ENCODE measurements at places on chromosomes 13 and 19.

DNA sequence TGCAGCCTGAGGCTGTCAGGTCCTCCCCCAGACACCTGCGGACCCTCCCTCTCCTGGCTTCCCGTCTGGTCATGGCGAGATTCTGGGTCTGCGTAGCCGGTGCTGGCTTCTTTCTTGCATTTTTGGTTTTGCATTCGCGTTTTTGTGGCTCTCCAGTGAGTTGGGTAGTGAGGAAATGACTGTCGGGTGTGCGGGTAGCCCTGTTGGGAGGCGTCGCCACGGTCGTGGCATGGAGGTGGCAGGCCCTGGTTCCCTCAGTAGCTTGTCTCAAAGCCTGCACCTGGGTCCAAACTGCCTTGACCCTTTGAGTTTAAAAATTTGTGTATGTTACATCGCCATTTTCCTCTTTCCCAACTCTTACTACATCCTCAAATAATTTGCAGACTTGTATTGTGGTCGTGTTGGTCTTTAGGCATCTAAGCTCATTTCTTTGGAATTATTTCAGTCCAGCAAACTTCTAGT, 344 bp downstream of the NHLRC3 start:
- peak; percentile 28 for DNase-seq

DNA sequence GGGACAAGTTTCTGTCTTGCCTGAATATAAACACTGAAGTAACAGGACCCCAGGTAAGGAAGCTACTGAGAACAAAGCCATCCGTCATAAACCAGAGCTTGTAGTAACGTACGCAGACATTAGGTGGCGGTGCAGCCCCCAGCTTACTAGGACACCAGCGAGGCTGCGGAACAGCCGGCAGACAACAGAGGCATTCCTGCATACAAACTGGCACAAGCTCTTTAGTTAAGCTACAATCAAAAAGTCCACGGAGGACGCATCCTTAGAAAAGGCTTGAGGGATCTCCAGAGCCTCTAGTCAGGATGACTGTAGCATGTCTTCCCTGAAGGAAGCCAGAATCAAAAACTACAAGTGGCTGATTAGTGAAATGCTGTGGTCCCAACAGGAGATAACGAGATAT, 26.2 kb downstream of the ZNF160 start:
- DNase-seq, result peak; percentile 40

GRCh38 chr13:31043957-31044356, 111.5 kb downstream of the TEX26 start:
- peak; percentile 18 for DNase-seq

GRCh38 chr19:49892716-49893115, 4.0 kb downstream of the IL4I1 start:
- DNase-seq, result no peak

DNA sequence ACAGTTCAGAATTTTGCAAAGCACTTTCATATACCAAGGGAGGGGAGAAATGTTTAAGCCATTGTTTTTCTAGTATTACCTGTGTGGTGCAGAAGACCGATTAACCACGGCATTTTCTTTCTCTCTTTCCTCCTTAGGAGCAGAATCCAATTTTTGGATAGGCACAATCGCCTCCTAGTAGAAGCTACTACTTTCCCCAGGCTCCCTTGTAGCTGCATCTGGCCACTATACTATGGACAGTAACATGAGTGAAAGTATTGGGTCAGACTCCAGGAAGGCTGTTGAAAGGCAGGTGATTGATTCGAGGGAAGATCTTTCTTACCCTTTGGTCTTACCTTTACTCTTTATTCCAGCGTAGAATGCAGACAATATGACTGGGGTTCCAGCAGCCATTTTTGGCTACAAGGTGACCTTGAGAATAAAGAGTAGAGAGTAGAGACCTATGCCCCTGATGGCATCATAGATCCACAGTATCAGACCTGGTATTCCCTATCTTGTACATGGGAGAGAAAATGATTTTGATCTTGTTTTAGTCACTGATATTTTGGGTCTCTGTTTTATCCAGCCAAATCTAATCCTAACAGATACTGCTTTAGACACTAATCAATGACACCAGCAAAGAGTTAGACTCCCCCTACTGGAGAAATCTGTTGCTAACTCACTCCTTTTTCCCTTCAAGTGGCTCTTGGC, 77.0 kb downstream of the LRRC63 start:
- peak; percentile 67 for DNase-seq

GRCh38 chr13:74678308-74678965, 544.2 kb upstream of the KLF12 start:
- peak; percentile 39 for DNase-seq

DNA sequence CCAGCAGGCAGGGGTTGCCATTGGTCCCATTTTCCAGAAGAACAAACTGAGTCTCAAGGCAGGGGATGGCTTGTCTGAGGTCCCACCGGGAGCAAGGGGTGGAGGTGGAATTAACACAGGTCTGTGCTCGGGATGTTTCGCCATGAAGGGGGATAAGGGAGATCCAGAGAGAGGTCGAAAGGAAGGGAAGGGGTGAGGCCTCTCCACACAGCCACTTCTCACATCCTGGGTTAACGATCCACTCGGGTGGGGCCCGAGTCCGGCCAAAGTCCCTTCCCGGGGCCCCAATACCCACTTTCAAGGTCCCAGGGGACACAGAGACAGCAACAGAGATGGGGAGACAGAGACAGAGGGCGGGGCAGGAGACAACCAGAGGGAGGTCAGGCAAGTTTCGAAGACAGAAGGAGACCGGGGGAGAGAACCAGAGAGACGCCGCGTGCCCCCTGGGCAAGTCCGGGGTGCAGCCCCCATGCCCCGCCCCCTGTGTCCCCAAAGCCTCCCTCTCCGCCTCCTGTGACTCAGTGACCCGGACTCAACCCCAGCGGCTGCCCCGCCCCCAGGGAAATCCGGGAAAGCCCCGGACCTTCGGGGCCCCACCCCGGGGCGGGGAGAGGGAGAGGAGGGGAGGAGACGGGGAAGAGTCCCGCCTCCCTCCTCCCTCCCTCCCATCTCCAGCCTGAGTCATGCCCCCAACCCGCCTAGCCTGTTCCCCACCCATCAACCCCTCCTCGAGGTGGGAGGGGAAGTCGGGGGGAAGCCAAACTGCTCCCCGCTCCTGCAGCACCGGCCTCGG, 1.4 kb upstream of the BCL3 start:
- DNase-seq, result peak; percentile 96

DNA sequence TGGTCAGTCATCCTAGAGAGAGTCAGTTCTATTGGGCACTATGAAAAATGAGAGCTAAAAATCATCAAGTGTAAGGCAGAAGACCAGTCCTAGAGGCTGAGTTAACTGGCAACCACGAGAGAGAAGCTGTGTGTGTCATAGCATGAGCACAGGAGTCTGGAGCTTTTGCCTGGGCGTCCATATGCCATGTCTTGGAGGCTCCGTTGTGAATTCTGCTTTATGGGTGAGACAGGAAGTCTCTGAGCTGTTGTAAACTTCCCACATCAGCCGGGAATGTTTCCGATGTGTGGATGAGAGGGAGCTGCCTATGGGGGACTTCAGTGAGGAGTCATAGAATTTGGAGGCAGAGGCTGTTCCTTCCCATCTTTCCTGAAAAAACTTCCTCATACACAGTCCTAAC, 120.0 kb downstream of the ITGBL1 start:
- DNase-seq, result peak; percentile 19

- no peak for DNase-seq
These were observed 642 bp downstream of the ZNF571 start for GRCh38 chr19:37593996-37594303.

- DNase-seq, result peak; percentile 99
These were observed 100.4 kb downstream of the DCLK1 start for GRCh38 chr13:36030670-36031331.

GRCh38 chr19:33551676-33552075, 30.1 kb upstream of the PEPD start:
- no peak for DNase-seq

GRCh38 chr13:39253774-39254173, 215.5 kb downstream of the NHLRC3 start:
- DNase-seq, result peak; percentile 8

GRCh38 chr19:13018035-13018914, 23.0 kb downstream of the NFIX start:
- DNase-seq, result peak; percentile 64

- peak; percentile 23 for DNase-seq
These were observed 647.1 kb upstream of the SLITRK6 start for GRCh38 chr13:86446311-86446710.

- DNase-seq, result peak; percentile 65
These were observed 984 bp downstream of the RPS11 start for GRCh38 chr19:49497047-49497788.

GRCh38 chr13:30963791-30964190, 31.3 kb downstream of the TEX26 start:
- peak; percentile 40 for DNase-seq

DNA sequence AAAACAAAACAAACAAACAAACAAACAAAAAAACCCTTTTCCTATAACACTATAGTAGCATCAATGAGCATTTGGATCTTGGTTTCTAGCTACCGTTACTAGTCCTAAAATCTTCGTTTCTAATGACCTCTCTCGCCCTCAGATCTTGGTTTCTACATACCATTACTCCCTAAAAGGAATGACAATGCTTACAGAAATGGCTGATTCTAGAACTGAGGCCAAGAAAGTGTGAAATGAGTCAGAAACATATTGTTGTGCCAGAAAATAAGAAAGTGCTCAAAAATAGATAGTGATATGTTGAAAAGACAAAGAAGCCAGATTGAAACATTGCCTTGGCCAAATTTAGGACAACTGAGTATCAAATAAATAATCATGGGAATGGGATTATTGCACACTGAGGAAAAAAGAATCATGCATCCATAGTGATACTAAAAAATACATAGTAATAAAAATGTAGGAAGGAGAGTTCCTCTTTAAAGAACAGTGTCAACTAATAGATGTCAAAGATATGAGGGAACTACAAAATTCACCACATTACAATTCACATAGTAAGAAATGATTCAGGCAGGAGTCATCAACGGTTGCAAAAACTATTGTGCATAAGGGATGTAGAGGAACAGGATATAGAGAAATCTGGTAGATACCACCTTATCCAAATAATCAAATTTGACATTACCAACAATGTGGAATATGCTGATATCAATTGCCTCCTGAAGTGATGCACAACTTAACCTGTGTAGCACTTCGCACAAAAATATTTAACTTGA, 386.6 kb downstream of the DIAPH3 start:
- DNase-seq, result peak; percentile 92

GRCh38 chr19:55593096-55593772, 6.1 kb downstream of the FIZ1 start:
- DNase-seq, result no peak

GRCh38 chr19:45515807-45516401, 8.6 kb downstream of the VASP start:
- no peak for DNase-seq

DNA sequence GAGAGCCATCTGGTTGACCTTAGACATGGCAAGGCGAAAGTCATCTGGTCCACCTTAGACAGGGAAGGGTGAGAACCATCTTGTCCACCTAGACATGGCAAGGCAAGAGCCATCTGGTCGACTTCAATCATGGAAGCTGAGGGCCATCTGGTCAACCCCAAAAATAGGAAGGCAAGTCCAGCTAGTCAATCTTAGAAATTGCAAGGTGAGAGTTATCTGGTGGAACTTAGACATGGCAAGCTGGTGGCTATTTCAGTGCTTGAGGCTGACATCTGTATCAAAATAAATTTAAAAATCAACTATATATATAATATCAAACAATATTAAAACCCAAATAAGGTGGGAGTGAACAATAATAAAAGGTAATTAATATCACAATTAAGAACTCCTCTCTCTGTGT, 83.9 kb downstream of the ZNF726 start:
- no peak for DNase-seq

DNA sequence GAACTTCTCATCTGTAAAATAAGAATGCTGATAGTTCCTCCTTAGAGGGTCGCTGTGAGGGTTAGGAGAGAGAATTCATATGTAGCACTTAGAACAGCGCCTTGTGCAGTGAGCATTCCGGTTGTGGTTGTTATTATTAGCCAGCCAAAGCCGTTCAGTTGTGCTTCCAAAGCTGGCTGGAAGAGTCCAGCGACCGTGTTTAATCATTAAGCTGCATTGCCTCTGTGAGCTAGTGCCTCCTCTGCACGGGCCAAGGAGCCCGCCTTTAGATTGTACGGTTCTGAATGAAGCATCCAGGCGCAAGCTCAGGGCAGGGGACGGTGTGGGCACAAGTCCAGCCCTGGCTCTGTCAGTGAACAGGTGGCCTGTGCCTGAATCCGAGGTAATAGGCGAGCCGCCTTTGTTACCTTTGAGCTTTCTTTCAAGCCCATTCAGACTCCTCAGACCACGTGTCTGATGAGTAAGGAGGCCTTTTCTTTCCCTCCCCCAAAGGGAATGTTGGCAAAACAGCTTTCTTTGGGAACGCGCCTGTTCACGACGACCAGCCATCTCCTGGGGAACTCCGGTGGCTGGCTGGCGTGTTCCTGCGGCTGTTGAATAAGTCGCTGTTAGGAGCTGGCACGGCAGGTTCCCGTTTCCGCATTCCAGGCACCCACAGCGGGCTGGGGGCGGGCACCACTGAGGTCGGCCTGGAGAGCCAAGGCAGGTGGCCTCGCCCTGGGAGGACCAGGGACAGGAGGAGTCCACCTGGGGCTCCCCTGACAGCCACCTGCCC, 25.1 kb downstream of the SIPA1L3 start:
- DNase-seq, result peak; percentile 54

GRCh38 chr13:33279414-33280278, 5.9 kb downstream of the STARD13 start:
- peak; percentile 86 for DNase-seq

DNA sequence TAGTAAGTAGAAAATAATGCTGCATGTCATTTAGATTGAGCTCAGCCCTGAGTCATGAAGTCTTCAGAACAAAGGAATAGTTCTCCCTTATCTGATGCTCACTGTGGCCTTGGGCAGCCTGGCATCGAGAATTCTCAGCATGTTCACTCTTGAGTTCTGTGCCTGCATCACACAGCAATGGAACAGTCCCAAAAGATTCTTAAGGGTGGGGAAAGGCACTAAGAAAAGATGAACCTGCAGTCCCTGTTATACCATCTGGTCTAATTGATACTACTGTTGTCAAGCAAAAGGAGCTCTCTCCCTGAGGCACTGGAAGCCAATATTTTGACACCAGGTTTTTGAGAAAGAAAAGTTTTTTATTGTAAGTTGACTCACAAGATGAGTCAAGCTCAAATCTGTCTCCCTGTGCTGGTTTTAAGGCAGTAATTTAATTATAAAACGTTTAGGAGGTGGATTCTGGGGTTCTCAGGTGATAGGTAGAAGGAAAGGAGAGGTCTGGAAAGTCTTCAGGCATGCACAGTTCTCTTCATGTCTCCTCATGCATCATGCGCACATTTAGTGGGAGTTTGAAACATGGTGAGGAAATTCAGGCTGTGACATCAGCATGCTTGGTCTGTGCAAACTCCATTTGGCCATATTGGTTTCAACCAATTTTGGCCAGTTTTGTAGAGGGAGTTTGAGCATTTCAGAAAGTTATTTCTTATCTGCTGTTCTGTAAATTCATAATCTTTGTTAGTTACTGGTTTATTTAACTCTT, 38.1 kb upstream of the ZNF766 start:
- peak; percentile 10 for DNase-seq

GRCh38 chr13:24264976-24265375, 44.4 kb upstream of the C1QTNF9 start:
- DNase-seq, result no peak

GRCh38 chr19:28330831-28331230, 882.1 kb downstream of the UQCRFS1 start:
- peak; percentile 65 for DNase-seq

All from fibroblast of mammary gland (primary cell).